ENCODE measurements at places on chromosomes 12 and 14.

GRCh38 chr12:92551853-92552397, 150.9 kb upstream of the PLEKHG7 start:
- DNase-seq = peak; percentile 57

- DNase-seq = no peak
Measured at GRCh38 chr14:44897845-44898151, 63.9 kb downstream of the KLHL28 start.

DNA sequence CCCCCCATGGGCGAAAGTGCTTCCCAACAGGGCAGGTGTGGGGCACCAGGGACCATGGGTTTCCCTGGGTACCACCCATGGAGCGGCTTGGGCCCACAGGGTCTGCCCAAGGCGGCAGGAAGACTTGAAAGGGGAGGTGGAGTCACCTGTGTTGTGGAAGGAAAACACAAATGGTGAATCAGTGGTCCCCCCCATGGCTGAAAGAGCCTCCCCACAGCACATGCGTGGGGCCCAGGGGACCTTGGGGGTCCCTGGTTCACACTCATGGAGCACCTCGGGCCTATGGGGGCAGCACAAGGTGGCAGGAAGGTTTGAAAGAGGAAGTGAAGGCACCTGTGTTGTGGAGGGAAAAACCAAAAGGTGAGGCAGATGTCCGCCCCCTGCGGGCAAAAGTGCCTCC, 581.9 kb downstream of the ALG10 start:
- DNase-seq = no peak

GRCh38 chr14:85604714-85605113, 74.8 kb downstream of the FLRT2 start:
- DNase-seq = no peak

DNA sequence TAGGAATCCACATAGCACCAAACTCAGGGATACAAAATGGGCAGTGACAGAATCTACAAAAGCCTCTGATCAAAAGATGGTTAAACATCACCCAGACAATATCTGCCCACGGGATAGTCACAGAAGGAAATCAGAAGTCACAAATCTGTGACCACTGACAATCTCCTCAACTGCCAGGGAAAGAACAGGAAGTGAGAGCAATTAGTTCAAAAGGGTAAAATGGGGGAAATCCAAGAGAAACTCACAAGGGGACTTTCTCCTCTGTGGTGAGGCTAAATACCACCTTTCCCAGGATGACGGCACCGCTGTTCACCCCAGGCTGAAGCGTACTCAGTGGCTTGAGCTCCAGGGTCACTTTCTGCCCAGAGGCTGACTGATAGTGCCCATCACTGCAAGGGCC, 10.7 kb downstream of the TTC5 start:
- DNase-seq = no peak

GRCh38 chr12:125064492-125064891, 743 bp upstream of the AACS start:
- no peak for DNase-seq

GRCh38 chr12:87305481-87305880, 723.7 kb downstream of the C12orf50 start:
- DNase-seq = no peak

DNA sequence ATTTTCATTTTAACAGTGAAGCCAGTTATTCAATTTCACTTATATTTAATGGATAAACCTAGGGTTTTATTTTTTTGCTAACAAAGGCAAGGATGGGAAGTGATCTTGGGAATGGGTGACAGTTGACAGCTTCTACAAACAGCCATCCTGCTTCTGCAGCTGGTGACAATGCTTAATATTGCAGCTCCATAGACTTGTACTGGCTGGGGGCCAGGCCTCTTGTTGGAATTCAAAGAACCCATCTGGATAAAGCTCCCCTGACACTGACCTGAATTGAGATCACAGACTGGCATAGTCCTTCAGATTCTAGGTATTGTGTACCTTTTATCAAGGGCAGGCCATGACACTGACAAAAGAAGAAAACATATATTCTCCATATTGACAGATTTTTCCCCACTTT, 664.6 kb upstream of the FOXG1 start:
- no peak for DNase-seq

- DNase-seq = no peak
Measured at GRCh38 chr12:75455839-75456238, 24.7 kb upstream of the GLIPR1 start.

- no peak for DNase-seq
Measured at GRCh38 chr14:53306267-53306721, 153.2 kb upstream of the DDHD1 start.

- no peak for DNase-seq
Measured at GRCh38 chr12:26268841-26269561, 73.6 kb downstream of the SSPN start.

GRCh38 chr12:125564753-125565152, 499.5 kb downstream of the AACS start:
- DNase-seq = no peak

DNA sequence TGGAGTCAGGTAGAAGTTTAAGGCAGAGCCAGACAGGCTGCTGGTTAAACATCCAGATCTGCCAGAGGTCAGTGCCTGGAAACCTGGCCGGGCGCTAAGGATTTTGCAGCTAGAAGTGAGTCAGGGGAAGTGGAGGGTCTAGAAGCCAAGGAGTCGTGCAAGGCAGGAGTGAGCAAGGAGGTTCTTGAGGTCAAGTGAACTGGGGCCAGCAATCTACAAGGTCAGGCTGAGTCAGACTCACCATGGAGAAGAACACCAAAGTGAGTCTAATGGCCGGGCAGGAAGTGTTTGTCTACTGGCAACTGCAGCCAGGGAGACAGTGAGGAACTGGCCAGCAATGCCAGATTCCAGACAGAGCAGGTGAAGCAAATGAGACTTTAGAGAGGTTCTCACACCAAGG, 628.2 kb downstream of the ETNK1 start:
- no peak for DNase-seq

DNA sequence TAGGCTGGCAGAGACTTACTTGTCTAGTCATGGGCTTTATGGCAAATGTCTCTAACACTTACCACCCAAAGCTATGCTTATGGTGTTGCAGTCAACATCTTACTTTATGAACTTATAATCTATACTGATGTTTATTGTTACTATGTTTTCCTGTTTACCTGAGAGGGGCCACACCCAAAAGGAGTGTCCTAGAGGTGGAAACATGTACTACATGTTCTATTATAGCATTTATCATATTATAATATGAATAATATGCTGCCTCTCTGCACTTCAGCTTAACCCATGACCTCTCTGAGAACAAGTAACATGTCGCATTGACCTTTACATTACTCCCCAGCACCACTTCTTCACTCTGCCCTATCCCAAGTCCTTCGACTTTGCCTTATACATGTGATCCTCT, 501.8 kb downstream of the ETNK1 start:
- no peak for DNase-seq

Measured in stimulated activated CD4-positive, alpha-beta T cell treated with anti-CD3 and anti-CD28 coated beads, Interleukin-15, amount 100 ng/mL, for 48 hours (primary cell).